ENCODE measurements at places on chromosomes 7 and 10.
A peak's percentile ranks its signal among the peaks of the same experiment; 100 is the strongest.

DNA sequence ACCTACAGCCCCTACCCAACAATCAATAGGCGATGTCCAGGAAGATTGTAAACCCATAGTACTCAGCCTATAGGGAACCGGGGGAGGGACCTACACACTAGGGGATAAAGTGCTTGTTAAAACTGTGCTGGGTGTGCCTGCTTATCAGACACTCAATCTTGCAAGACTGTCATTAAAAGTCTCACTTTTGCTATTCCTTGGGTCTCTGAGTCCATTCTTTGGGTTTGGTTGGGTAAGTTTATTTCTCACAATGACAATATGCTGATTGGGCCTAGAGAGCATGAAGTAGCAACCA, 45.6 kb downstream of the PTPRE start:
- H3K27ac ChIP-seq = no peak overlapping the region
- H3K4me3 ChIP-seq = no peak overlapping the region
- no peaks in the 10 kb centered on the region for H3K27me3 ChIP-seq

DNA sequence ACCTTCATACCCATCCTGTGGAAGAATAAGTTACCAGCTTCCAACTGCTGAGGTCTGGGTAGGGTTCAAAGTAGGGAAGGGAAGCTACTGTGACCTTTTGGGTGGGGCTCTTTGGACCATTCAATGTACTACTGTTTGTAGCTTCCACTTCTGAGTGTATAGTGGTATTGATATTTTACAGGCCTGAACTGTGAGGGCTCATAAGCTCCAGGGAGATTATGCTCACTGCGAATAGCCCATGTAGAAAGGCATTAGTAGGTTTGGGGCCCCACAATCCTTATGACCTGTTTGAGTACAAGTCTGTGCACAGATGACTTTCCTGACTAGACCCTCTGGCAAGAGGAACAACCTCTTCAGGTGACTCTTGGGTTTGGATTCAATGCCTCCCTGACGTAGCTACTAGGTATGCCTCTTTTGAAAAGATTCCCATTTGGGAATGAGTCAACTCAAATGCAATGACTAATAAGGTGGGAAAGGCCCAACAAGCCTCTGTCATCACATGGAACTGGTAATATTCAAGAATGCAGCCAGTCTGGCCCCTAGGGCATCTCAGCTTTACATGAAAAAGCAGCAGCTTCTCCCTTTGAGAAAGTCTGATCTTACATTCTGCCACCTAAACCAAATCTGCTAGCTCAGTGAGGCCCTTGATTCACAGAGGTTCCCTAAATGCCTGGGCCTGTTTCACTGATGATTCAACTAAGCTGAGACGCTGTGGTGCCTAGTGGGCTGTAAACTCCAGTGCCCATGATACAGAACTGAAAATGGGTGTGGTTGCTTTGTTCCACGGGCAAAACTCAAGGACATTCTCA, 79.8 kb downstream of the ABI1 start:
- H3K36me3 ChIP-seq = no peaks in the 10 kb centered on the region
- peak; percentile 86 for DNase-seq
- peaks cover 47% of the 10 kb centered on the region for H3K4me1 ChIP-seq
- no peaks in the 10 kb centered on the region for H3K27me3 ChIP-seq

GRCh38 chr7:114819616-114820362, 102.1 kb upstream of the MDFIC start:
- peak overlapping the region; percentile 97 for H3K27ac ChIP-seq
- no peaks in the 10 kb centered on the region for H3K36me3 ChIP-seq
- peaks cover 24% of the 10 kb centered on the region for H3K4me1 ChIP-seq
- no peak overlapping the region for H3K4me3 ChIP-seq

DNA sequence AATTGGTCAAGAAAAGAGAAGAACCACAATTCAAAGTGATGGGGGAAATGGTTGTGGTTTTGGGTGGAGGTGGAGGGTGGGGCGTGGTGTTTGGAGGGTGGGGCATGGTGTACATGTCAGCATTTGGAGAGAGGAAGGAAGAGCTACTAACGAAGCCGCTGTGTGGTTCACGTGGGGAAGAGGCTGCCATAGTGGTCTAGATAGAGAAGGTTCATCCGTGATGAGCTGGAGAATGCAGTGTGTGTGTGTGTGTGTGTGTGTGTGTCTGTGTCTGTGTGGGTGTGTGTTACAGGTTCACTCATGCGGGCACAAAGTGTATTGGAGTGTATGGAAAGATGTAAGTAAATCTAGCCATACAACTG, 6.1 kb upstream of the VCL start:
- no peak for DNase-seq
- H3K27ac ChIP-seq = no peak overlapping the region
- no peaks in the 10 kb centered on the region for H3K36me3 ChIP-seq
- no peak overlapping the region for H3K4me3 ChIP-seq
